ENCODE measurements at places on chromosomes 5 and 9. TPM values are rescaled to one million over a fixed set of nuclear protein-coding genes. Genes with fewer than 3 reads are reported as not detected.

The OCLN gene
- polyA plus RNA-seq: 7.5 TPM

The SH3RF2 gene
- polyA plus RNA-seq: not detected

The CTNNAL1 gene
- 24.7 TPM for polyA plus RNA-seq

The SLC4A9 gene
- not detected for polyA plus RNA-seq

Data from neural cell (in vitro differentiated cells).